Mesenteric fat pad (tissue), 1 donor: ENCODE measurements at places on chromosomes 12 and 14. TPM values are rescaled to one million over a fixed set of nuclear protein-coding genes. Genes with fewer than 3 reads are reported as not detected.

DNA sequence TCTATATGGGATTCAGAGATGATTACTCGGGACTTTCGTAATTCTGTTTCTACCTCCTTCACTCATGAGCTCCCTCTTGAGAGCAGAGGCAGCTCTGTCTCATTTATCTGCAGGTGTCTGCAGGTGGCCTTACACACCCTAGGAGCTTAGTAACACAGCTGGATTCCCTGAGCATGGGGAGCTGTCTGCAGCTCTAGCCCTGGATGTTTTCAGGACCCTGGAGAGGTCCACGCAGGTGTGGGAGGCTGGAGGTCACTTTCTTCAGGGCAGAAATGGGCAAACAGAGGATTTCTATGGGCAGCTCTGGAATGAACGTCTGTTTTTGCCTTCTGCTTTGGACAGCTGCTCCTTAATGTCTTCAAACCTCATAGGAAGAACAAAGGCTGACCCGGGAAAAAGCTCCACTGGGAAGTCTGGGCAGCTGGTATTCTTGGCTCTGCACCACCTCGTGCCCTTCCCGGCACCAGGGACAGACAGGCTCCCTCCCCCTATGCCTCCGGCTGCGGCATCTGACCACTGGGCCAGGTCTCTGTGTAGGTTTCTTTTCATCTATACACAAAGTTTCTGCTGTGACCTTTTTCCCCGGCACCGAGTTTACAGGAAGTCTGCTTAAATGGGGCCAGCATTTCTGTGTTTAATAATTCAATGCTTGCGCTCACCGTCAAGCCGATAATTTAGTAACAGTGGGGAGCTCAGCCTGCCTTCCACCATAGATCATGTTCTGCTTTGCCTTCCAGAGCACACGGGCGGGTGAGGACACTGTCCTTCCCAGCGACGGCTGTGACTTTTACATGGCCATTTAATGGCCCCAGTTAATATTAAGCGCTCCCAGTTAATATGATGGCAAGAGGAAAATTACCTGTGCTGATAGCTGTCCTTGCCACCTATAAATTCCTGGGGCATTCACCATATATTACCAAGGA is 320.2 kb upstream of the SFSWAP start:
- no peak for DNase-seq

DNA sequence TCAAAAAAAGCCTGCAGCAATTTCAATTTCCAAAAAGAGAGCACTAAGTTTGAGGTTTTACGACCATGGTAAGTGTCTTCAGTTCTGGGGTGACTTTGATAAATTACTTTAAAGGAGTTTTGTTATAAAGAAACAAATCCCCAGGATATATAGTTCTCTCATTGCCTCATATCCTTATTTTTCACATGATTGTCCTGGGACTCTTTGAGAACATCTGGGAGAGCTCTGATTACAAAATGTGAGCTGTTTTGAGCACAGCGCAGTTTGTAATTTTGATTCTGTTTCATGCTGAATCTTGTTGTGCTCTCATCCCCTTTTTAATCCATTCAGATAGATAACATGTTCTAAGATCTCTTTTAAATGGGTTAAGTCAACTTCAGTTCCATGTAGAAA is 67.7 kb upstream of the DCN start:
- DNase-seq = no peak

- no peak for DNase-seq
Observed at GRCh38 chr14:57533214-57533613, 39.6 kb upstream of the CCDC198 start.

DNA sequence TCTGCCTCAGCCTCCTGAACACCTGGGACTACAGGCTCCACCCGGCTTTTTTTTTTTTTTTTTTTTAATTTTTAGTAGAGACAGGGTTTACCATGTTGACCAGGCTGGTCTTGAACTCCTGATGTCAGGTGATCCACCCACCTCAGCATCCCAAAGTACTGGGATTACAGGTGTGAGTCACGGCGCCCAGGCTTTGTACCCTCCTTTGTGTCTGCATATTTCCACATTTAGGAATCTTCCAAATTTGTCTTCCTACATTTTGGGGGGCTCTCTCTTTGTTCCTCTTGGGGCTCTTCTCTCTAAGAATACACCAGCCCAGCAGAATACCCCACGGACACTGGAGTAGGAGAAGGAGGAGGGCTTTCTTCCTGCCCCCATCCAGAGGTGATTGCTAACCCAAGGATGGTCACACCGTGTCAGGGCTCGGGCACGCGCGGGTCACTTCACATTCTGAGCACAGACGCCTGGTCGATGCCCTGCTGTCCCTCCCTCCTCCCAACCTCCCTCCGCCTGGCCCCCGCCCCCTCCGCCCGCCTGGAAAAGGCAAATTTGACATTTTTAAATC is 2.1 kb upstream of the DNAJC22 start:
- DNase-seq = no peak

GRCh38 chr12:4107911-4108697 is 165.5 kb upstream of the CCND2 start:
- DNase-seq = no peak

- DNase-seq = no peak
Observed at GRCh38 chr12:109592905-109593272, 19.3 kb downstream of the MVK start.

GRCh38 chr12:69321351-69321750 is 26.8 kb upstream of the LYZ start:
- no peak for DNase-seq

Gene TOMM20L
- not detected for total RNA-seq
